Nephron progenitor cell (in vitro differentiated cells): ENCODE measurements at places on chromosomes 6 and 20.
A peak's percentile ranks its signal among the peaks of the same experiment; 100 is the strongest.

GRCh38 chr20:37522260-37523011 lies 1.4 kb downstream of the NNAT start:
- peaks cover 84% of the 10 kb centered on the region for H3K4me1 ChIP-seq
- DNase-seq: no peak
- H3K36me3 ChIP-seq: peaks cover 32% of the 10 kb centered on the region
- no peak overlapping the region for H3K27ac ChIP-seq
- peaks cover 7% of the 10 kb centered on the region for H3K27me3 ChIP-seq

GRCh38 chr20:63697357-63697867 lies 960 bp downstream of the TNFRSF6B start:
- DNase-seq: no peak
- H3K36me3 ChIP-seq: peaks cover 5% of the 10 kb centered on the region
- peaks cover 24% of the 10 kb centered on the region for H3K4me1 ChIP-seq
- no peak overlapping the region for H3K27ac ChIP-seq
- H3K4me3 ChIP-seq: no peak overlapping the region

DNA sequence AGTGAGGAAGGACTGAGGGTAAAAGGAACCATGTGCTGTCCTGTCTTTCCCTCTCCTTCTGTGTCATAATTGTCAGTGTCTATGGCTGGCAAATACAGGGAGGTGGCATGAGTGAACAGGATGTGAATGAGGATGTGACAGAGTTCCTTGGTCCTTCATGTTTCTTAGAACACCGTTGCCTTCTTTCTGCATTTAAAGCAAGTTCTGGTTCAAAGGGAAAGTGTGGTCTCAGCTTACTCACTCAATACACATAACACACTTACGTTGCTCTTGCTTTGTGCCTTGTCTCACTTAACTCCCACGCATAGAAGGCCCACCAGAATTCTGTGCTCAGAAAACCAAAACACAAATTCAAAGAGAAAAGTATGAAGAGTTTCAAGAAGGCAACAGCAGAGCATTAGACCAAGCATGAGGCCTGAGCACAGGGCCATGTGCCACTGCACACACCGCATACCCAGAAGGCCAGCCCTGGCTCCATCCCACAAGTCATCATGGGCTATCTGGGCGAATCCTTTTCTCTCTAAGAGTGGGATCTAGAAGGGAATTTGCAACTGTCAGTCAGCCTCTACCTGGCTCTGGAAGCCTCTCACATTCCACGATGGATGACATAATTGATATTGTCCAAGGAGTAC lies 38.9 kb upstream of the SAYSD1 start:
- no peak for DNase-seq
- peaks cover 7% of the 10 kb centered on the region for H3K36me3 ChIP-seq
- no peak overlapping the region for H3K27ac ChIP-seq
- H3K27me3 ChIP-seq: peaks cover 33% of the 10 kb centered on the region
- peaks cover 75% of the 10 kb centered on the region for H3K4me1 ChIP-seq

GRCh38 chr6:82597201-82597600 lies 233.6 kb downstream of the TPBG start:
- no peak for DNase-seq
- H3K27ac ChIP-seq: no peak overlapping the region
- peaks cover 4% of the 10 kb centered on the region for H3K27me3 ChIP-seq
- H3K4me1 ChIP-seq: no peaks in the 10 kb centered on the region
- H3K4me3 ChIP-seq: no peak overlapping the region

- no peak overlapping the region for H3K27ac ChIP-seq
- H3K4me1 ChIP-seq: peaks cover 4% of the 10 kb centered on the region
- peaks cover 12% of the 10 kb centered on the region for H3K27me3 ChIP-seq
- H3K36me3 ChIP-seq: no peaks in the 10 kb centered on the region
- no peak overlapping the region for H3K4me3 ChIP-seq
- DNase-seq: no peak
These were observed 17.9 kb upstream of the CHMP4B start for GRCh38 chr20:33793011-33793931.

DNA sequence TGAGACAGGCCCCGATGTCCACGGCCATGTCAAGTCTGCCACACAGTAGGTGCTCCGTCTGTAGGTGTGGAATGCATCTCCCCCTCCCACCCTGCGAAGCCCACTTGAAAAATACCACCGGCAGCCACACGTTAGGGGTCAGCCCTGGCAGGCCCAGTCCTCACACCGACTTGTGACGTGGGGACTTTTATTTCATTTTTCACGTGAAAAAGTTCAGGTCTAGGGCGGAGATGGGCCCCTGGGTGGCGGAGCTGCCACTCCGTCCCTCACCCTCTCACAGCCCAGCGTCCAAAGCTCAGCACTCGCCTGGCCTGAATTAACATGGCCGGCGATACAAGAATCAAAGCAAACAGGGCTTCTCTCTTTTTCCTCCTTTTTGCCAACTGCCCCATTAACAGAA lies 3.8 kb upstream of the TUBB1 start:
- H3K4me1 ChIP-seq: peaks cover 47% of the 10 kb centered on the region
- no peak overlapping the region for H3K4me3 ChIP-seq
- peaks cover 12% of the 10 kb centered on the region for H3K27me3 ChIP-seq
- H3K36me3 ChIP-seq: no peaks in the 10 kb centered on the region
- DNase-seq: no peak

DNA sequence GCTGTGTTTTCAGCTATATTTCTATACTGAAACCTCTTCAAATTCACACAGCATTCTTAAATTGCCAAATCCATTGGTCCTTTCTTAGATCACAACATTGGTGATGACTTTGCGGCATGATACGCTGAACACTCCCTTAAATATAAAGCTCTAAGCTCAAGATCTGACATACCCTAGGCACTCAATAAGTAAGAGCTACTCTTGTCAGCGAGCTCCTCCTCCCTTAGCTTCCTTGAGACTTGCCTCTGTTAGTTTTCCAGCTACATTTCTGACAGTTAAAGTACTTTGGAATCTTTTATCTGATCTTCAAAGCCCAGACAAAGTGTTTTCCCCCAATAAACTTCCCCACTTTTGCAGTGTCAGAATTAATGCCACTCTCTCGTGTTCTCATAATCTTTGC lies 117.0 kb downstream of the HIVEP2 start:
- no peak for DNase-seq
- H3K36me3 ChIP-seq: no peaks in the 10 kb centered on the region
- H3K4me1 ChIP-seq: peaks cover 35% of the 10 kb centered on the region
- peak overlapping the region; percentile 49 for H3K27ac ChIP-seq
- H3K27me3 ChIP-seq: no peaks in the 10 kb centered on the region

- H3K27ac ChIP-seq: no peak overlapping the region
- H3K36me3 ChIP-seq: no peaks in the 10 kb centered on the region
- H3K4me1 ChIP-seq: peaks cover 28% of the 10 kb centered on the region
- peaks cover 56% of the 10 kb centered on the region for H3K27me3 ChIP-seq
- peak overlapping the region; percentile 42 for H3K4me3 ChIP-seq
These were observed 2.0 kb upstream of the PACSIN1 start for GRCh38 chr6:34463849-34464248.

GRCh38 chr20:40571639-40572038 lies 117.4 kb downstream of the MAFB start:
- no peak overlapping the region for H3K27ac ChIP-seq
- no peak for DNase-seq
- peaks cover 5% of the 10 kb centered on the region for H3K27me3 ChIP-seq

DNA sequence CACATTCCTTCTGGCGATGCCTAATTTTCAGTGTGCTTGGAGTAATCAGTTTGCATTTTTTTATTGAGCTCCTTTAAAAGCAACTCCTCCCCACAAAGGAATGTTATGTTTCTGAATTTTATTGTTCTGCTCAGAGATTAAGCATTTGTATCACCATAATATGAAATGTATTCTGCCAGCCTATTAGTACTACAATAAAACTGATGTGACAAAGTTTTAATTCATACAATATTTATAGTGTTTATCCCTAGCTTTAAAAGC lies 236.9 kb upstream of the ASCC3 start:
- no peak overlapping the region for H3K27ac ChIP-seq
- no peak overlapping the region for H3K4me3 ChIP-seq
- H3K4me1 ChIP-seq: peaks cover 5% of the 10 kb centered on the region
- no peaks in the 10 kb centered on the region for H3K36me3 ChIP-seq
- no peak for DNase-seq

GRCh38 chr6:16493802-16494201 lies 255.4 kb downstream of the GMPR start:
- H3K4me3 ChIP-seq: no peak overlapping the region
- peaks cover under 1% of the 10 kb centered on the region for H3K36me3 ChIP-seq
- peaks cover 6% of the 10 kb centered on the region for H3K27me3 ChIP-seq

- peaks cover 51% of the 10 kb centered on the region for H3K36me3 ChIP-seq
- H3K27me3 ChIP-seq: no peaks in the 10 kb centered on the region
- no peak for DNase-seq
- no peak overlapping the region for H3K4me3 ChIP-seq
- H3K4me1 ChIP-seq: no peaks in the 10 kb centered on the region
These were observed 52.1 kb downstream of the PHF20 start for GRCh38 chr20:35823937-35824336.

DNA sequence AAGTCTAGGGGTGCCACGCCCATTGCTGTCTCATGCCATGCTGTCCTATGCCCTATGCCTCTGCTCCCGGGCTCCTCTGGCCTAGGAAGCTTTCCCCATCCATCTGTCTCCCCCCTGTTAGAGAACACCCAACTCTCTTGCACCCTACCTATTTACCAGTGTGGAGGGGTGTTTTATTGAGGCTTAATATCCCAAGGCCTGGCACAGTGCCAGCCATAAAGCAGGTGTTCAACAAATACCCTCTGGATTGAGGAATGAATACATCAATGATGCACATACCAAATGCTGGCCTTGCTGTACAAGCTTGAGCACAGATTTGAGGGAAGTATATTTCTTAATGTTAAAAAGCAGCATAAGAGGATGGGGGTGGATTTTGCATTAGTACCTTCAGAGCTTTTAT lies 38.3 kb downstream of the METTL24 start:
- H3K4me3 ChIP-seq: no peak overlapping the region
- DNase-seq: no peak
- H3K36me3 ChIP-seq: peaks cover 4% of the 10 kb centered on the region
- H3K27ac ChIP-seq: no peak overlapping the region
- no peaks in the 10 kb centered on the region for H3K27me3 ChIP-seq

- H3K27me3 ChIP-seq: peaks cover 2% of the 10 kb centered on the region
- no peaks in the 10 kb centered on the region for H3K36me3 ChIP-seq
- no peak overlapping the region for H3K27ac ChIP-seq
- no peak for DNase-seq
- H3K4me1 ChIP-seq: no peaks in the 10 kb centered on the region
- no peak overlapping the region for H3K4me3 ChIP-seq
These were observed 38.5 kb upstream of the DEK start for GRCh38 chr6:18302561-18303439.

DNA sequence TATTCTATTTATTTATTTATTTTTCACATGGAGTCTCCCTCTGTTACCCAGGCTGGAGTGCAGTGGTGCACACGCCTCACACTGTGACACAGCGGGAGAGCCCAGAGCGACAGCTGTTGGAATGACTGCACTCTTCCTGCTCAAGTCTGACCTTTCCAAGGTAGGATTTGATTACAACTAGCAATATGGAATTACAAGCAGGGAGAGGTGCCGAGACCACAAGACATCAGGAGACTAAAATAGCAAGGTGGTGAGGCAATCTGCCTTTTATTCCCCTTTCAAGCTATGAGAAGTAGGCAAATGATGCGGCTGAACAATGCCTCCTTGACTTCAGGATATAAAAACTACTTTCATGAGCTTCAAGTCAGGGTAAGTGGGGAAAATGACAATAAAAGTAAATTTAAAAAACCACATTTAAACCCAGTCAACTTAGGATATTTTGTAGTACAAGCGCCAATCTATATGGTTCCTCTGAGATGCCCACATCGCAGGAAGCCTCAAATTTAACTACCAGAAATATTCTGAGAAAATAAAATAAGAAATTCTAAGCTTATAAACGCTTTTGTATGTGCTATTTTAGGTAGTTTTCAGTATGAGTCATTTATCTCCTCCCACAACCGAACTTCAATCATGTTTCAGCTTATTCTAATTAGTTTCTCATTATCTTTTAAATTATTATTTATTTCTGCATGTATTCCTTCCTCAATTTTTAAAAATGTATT lies 146.9 kb upstream of the SGK1 start:
- no peaks in the 10 kb centered on the region for H3K36me3 ChIP-seq
- H3K27ac ChIP-seq: no peak overlapping the region
- H3K4me1 ChIP-seq: peaks cover 28% of the 10 kb centered on the region

DNA sequence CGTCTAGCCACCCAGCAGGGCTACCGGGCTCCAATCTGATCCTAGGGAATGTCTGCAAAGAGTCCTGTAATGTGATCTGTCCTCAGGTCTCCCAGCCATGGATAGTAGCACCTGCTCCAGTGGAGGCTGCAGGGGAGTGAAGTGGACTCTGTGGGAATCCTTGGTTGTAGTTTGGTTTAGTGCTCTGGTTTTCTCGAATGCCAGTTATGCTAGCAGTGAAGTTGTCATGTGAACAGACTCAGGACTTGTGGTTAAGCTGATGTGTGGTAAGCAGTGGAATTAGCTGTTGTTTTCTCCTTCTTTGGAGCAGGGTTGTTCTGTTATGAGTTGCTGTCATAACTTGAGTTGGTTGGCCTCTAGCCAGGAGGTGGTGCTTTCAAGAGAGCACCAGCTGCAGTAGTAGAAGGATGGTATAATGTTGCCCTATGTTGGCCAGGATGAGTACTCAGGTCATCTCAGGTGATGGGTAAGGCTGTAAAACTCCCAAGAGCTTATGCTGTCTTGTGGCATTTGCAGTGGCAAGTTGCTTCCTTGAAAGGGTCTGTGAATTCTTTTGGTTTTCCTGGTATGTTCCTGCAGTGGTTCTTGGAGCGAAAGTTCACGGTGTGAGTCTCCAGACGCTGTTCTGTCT lies 390.2 kb downstream of the UTRN start:
- H3K27me3 ChIP-seq: peaks cover 6% of the 10 kb centered on the region
- no peaks in the 10 kb centered on the region for H3K4me1 ChIP-seq
- no peak overlapping the region for H3K27ac ChIP-seq

GRCh38 chr20:45833883-45834796 lies 541 bp downstream of the SNX21 start:
- H3K4me1 ChIP-seq: peaks cover 33% of the 10 kb centered on the region

DNA sequence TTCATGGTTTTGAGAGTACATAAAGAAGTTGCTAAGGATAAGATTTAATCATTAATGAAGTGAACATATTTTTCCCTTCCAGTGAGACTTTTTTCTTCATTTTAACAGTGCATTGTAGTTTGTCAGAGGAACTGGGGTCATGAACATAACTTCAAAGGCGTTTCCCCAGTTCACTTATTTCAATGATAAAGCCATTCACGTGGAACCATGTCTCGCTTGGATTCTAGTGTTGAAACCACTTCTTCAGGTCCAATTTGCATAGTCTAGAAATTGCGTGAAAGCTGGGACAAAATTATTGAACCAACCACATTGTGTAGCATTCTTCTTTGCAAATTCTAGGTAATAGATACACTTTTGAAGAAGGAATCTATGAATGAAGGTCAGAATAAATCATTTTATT lies 197.0 kb downstream of the CLIC5 start:
- no peak for DNase-seq
- peaks cover 18% of the 10 kb centered on the region for H3K36me3 ChIP-seq
- H3K27me3 ChIP-seq: peaks cover 8% of the 10 kb centered on the region
- H3K27ac ChIP-seq: no peak overlapping the region
- H3K4me3 ChIP-seq: no peak overlapping the region

- H3K4me1 ChIP-seq: peaks cover 22% of the 10 kb centered on the region
- DNase-seq: no peak
- H3K4me3 ChIP-seq: no peak overlapping the region
- no peaks in the 10 kb centered on the region for H3K36me3 ChIP-seq
These were observed 212.0 kb upstream of the SGK1 start for GRCh38 chr6:134529921-134530320.
